ENCODE measurements at places on chromosomes 11 and 22.

GRCh38 chr11:1705126-1706052 is 8.4 kb downstream of the KRTAP5-6 start:
- DNase-seq: no peak

- no peak for DNase-seq
These were observed 56.3 kb upstream of the YPEL1 start for GRCh38 chr22:21791635-21792625.

GRCh38 chr22:40533712-40534378 is 102.7 kb downstream of the MRTFA start:
- peak; percentile 76 for DNase-seq

DNA sequence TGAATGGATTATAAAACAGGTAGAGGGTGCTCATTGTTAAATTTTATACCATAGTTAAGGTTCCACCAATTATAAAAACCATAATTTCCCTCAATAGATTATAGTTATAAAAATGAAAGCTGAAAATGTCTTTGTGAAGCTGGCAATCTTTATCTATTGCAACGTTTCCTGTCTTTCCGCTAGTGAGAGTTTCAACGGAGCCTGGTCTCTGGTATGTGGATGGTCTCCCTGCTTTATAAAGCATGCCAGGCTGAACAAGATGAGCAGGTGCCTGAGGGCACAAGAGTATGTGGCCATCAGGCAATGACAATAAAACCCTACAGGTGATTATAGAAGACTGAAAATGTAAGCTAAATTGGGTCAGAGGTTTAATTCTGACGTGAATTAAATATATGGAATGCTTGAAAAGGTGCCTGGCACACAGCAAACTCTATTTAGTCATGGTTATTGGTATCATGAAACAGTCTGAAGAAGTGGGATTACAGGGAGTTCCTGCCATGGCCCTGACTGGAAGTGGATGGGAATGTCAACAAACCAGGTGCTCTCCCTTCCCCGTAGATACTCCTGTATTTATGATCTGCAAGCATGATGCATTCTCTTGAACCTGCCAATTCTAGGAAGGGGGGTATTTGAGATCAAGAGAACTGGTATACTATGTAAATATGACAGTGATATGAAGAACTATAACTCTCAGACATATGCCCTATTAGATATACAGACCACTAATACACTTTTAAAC is 115.7 kb downstream of the ENTHD1 start:
- no peak for DNase-seq

DNA sequence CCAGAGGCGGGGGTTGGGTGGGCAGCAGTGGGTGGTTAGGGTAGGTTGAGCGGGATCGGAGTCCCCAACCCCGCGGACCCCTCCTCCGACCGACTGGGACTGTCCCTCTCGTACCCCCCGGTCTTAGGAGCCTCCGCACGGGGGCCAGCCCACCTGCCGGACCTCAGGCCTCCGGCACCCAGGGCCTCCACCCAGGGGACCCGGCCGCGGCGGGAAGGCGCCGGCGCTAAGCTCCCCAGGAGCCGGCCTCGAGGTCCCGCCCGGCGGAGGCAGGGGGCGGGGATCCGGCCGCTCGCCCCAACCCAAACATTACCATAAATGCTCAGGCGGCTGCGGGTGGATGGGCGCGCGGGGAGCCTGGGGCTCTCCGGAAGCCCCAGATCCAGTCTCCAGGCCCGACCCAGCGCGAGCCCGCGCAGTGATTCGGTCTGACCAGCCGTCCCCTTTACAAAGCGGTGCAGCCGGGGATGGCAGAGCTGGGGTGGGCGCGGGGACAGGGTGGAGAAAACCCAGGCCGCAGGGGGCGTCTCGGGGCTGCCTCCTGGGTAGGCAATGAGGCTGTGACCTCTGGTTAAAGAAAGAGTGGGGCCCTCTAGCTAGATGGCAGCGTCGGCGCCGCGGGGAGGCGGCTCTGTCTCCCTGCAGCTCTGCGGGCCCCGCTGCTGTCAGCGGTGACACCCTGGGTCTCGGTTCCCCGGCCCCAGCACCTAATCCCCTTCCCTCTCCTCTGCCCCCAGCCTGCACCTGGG is 4.0 kb upstream of the MCAM start:
- DNase-seq: peak; percentile 58

DNA sequence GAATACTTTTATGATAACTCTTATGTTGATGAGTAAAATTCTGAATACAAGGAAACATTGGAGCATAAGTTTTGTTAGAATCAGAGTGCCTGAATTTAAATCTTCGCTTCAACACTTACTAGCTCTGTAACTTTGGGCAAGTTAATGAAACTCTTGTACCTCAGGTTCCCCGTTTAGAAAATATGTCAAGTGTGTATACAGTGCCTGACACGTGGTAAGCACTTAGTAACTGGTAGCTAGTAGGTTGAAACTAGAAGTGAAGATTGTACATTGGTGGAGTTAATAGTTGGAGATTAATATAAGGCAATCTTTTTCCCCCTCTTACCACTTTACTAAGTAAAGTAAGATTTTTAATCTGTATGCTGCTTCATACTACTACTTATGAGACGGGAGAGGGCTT is 24.8 kb upstream of the NAT10 start:
- DNase-seq: no peak

- no peak for DNase-seq
These were observed 17.1 kb upstream of the MOB2 start for GRCh38 chr11:1503708-1504104.

- no peak for DNase-seq
These were observed 86.4 kb upstream of the GRK3 start for GRCh38 chr22:25478111-25478510.

- peak; percentile 41 for DNase-seq
These were observed 19.5 kb downstream of the PIK3IP1 start for GRCh38 chr22:31272522-31273446.

GRCh38 chr11:60950933-60951605 is 907 bp downstream of the SLC15A3 start:
- DNase-seq: peak; percentile 40

DNA sequence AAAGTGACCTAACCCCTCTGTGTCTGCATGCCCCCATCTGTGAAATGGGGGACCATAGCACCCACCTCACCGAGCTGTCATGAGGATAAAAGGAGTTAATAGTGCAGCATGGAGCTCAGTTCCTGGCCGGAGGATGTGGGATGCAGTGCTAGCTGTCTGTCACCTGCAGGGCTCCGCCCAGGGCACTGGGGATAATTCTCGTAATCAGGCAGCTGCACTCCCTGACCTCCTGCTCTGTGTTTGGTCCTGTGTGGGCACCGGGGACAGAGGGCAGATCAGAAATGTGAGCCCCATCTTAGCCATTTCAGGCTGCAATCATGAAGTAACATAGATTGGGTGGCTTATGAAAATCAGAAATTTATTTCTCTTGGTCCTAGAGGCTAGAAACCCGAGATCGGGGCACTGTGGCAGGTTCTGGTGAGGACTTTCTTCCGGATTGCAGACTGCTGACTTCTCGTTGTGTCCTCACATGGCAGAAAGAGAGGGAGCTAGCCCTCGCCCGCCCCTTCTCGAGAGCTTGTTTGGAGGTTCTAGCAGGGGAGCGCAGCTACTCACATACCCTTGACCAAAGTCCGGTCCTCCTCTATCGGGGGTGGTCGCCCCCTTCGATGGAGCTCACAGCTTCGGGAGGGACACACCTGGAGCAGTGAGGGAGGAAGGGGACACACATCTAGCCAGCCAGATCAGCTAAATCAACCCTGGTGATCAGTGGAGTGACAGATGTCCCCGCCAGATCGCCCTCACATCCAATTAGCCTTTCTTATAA is 3.2 kb downstream of the KCTD17 start:
- DNase-seq: no peak

- DNase-seq: no peak
These were observed 4.4 kb upstream of the PRSS23 start for GRCh38 chr11:86795949-86796348.

DNA sequence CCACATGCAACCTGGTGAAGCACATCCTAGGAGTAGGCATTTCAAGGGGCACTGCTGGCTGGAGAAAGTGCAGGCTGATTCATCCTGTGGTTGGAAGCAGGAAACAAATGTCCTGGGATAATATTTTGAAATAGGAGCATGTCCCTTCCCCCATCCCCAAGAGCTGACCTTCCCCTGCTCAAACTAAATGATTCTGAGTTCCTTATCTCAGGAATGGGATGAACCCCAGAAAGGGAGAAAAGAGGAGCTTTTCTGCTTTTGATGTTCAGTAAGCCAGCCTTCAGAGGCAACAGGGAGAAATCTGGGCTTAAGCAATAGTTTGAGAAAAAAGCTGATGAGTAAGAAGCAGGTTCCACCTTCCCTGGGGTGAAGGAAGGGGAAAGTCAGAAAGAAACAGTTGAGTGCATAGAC is 19.5 kb upstream of the SPON1 start:
- no peak for DNase-seq

GRCh38 chr11:124625504-124626168 is 3.0 kb downstream of the TBRG1 start:
- DNase-seq: no peak

GRCh38 chr11:120134106-120134930 is 3.6 kb downstream of the TRIM29 start:
- no peak for DNase-seq

DNA sequence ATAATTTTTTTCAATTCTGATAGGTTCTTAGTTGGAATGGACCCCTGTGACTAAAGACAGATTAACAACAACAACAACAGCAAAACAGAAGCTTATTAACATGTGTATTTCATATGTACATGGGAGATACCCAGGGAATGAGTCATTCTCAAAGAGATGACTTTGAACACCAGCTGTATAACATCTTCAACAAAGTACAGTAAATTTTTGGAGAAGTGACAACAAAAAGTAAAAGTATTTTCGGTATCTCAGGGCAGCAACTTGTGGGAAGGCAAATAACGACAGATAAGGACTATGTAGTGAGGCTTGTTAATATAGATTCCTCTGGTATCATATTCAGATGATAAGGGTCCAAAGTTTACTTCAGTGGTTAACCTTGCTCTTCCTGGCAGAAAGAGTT is 573.4 kb upstream of the RAG2 start:
- no peak for DNase-seq

DNA sequence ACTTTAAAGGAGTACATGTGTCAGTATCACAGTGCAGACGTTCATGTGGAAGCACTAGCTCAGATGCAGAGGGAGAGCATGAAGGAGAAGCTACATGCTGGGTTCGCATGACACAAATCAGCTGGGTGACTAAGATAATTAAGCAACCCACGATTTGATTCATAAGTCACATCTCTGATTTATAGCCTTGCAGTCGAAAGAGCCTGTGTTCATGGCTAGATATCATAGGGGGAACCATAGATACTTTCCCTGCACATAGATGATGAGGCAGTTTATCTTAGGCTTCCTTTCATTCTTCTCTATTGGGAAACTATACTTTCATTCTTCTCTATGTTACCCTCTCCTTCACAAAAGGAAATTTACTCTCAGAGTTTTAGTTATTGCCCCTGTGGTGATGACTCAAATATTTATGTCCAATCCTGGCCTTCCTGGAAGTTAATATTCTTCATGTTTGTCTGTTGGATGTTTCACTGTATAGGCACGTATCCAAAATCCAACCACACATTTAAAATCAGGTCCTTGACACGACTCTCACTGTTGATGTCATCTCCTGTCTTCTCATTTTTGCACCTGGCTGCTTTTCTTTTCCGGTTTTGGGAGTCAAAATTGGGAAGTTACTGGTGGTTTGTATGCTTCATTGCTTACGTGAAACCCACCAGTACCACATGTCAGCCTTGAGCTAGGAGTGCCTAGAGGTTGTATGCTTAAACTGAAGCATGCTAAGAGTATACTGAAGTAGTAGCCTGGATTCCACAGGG is 56.3 kb upstream of the SLC5A12 start:
- DNase-seq: no peak

DNA sequence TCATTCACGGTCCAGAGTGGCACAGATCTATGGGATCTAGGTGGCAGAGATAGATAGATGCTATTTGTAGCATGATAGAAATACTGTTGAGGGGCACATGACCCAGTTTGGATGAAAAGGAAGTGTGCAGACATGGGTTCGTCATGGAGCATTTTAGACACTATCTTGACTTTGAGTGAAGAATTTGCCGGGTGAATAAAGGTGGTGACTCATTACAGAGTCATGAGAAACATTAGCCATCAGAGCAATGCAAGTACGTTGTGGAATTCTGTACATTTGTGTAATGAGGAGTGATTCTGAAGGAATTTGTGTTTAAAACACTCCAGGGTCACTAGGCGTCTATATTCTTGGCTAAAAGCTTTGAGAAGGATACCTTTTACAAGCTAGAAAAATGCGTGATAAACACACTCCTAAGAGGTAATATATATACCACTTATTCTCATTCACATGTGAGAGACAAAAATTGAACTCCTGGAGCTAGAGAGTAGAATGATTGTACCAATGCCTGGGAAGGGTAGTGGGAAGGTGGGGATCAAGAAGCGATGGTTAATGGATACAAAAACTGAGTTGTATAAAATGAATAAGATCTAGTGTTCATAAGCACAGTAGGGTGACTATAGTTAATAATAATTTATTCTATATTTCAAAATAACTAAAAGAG is 593.7 kb upstream of the LUZP2 start:
- DNase-seq: no peak

DNA sequence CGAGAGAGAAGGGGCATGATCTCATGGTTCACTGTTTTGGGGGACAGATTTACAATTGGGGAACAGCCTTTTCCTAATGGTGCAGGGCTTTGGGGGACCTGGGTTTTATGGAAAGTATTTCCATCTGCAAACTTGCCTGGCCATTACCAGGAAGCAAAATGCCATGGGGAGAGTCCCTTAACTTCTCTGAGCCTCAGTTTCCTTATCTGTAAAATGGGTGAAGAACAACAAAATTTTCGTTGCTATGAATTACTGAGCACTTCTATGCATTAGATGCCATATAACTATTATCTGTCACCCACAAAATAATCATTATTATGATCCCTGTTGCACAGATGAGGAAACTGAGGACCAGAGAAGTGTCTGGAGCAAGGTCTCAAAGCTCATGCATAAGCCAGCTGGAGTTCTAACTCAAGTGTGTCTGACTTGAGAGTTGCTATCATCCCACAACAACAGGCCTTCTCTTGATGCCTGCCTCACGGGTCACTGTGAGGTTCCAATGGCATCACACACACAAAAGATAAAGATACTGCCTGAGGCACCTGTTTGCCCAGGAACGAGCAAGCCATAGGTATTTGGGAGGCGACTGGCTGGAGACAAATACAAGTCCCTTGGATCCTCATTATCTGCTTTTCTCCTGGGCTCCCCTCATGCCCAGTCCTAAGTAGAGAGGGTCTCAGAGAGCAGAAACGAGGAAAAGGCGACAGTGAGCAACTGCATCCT is 15.8 kb downstream of the TPST2 start:
- no peak for DNase-seq

- no peak for DNase-seq
These were observed 255.1 kb downstream of the TTC28 start for GRCh38 chr22:28424427-28425080.

- DNase-seq: no peak
These were observed 482.5 kb upstream of the FAT3 start for GRCh38 chr11:91742155-91742554.

DNA sequence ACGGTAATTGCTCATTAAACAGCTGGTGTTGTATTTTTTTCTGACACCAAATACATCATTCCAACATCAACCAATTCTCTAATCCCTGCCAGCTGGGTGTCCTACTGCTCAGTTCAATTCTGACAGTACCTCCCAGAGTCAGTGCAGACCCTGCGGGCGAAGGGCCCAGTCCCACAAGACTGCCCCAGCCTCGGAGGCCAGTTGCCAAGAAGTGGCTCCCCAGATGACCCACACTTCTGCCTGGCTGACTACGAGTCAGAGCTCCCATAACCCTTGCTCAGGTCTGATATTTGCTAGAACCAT is 147.2 kb downstream of the CTTN start:
- no peak for DNase-seq

All from naive thymus-derived CD4-positive, alpha-beta T cell (primary cell).